ENCODE measurements at places on chromosomes 4 and X.
A peak's percentile ranks its signal among the peaks of the same experiment; 100 is the strongest.

DNA sequence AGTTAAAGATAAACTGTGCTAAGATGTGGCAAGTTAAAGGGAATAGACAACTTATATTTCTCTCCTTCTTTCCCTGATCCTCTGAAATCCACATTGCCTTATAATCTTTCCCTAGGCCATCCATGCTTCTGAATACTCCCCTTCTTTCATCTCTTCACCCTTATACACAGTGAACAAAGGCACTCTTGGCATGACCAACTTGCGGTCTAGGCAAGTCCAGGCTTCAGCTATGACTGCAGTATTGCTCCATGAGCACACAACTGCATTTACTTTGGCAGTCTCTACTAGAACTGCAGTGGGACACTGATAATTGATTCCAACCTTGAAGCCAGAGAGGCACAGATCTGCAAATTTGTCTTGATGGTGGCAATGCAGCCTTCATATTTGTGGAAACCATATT lies 24.2 kb upstream of the UBA6 start:
- no peak for DNase-seq

DNA sequence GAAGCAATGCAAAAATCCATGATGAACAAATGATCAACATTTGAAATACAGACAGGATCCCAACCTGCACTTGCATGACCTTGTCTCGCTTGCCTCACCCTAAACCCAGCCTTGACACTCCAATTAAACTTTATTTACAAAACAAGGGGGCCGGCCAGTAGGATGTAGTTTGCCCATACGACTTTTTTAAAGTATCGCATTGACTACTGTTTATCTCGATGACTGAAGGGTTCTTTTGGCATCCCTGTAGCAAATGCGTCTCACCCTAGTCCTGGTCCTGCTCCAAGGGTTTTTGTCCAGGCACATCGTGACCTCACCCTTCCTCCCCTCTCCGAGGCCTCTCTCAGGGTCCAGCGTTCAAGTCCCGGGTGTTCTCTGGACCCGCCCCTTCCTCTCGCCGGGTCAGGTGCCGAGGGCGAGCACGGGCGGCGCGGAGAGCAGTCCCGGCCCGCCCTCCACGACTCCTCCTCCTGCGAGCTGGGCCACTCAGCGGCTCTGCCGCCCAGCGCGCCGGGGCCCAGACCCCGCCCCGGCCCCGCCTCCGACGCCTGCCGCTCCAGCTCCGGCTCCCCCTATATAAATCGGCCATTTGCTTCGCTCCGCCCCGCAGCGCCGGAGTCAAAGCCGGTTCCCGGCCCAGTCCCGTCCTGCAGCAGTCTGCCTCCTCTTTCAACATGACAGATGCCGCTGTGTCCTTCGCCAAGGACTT lies at the start of gene SLC25A5:
TSS of gene SLC25A5 (plus strand) at position 603 of the 709 bp plus-strand sequence. CDS start at position 675, 72 bp downstream.
- DNase-seq: peak; percentile 46

DNA sequence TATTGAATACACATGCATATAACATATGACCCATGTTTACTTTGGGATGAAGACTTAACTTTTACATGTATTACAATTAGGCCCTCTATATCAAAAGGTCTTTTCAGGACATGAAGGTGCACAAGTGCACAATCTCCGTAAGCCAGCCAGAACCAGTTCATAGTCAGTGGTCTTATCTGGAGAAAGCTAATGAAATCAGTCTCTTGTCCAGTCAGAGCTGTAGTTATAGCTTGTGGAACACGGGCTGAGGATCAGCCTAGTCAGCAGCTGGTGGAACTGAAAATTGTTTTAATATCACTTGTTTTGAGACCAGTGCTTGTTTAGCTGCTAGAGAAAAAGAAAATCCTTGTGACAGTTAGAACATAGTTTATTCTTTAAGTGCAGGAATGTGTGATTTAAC lies 197.9 kb downstream of the IL13RA2 start:
- DNase-seq: no peak

GRCh38 chrX:37825215-37825842 lies 22.0 kb downstream of the DYNLT3 start:
- DNase-seq: no peak

DNA sequence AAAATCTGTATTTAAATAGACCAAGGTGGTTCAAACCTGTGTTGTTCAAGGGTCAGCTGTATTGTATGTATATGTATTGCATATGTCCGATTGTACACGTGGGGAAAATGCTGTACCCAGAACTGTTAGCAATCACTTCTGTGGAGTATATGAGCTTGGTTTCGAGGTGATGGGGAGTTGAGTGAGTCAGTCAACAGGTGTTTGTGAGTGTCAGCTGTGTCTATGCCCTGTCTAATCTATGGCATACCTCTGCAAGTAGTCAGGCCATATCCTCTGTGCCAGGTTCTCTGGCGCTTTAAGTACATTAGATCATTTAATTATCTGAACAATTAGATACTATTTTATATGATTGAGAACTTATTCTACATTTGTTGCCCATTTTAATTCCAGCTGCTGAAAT lies 7.4 kb downstream of the ZRSR2 start:
- DNase-seq: no peak

- no peak for DNase-seq
Measured at GRCh38 chr4:169379688-169380087, 108.9 kb upstream of the SH3RF1 start.

DNA sequence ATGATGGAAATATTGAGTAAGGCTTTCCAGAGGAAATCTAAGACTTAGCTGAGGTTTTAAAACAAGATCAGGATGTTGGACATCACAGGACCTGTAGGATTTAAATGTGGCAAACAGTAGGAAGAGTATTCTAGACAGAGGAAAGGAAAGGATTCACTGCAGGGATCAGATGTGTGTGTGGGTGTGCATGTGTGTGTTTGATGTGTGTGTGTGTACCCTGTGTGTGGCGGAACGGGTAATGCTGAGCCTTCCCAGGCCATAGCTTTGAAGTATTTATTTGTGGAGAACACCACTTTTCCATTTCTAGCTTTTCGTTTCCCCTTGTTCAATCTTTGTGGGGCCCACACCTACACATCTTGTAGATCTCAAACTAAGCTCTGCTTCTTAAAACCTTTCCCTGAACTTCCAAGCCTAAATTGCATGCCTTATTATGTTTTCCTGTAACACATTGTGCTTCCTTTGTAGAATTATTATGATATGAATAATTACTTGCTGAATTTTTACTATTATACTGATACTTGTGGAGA lies 6.9 kb downstream of the GUCY1A1 start:
- DNase-seq: no peak

DNA sequence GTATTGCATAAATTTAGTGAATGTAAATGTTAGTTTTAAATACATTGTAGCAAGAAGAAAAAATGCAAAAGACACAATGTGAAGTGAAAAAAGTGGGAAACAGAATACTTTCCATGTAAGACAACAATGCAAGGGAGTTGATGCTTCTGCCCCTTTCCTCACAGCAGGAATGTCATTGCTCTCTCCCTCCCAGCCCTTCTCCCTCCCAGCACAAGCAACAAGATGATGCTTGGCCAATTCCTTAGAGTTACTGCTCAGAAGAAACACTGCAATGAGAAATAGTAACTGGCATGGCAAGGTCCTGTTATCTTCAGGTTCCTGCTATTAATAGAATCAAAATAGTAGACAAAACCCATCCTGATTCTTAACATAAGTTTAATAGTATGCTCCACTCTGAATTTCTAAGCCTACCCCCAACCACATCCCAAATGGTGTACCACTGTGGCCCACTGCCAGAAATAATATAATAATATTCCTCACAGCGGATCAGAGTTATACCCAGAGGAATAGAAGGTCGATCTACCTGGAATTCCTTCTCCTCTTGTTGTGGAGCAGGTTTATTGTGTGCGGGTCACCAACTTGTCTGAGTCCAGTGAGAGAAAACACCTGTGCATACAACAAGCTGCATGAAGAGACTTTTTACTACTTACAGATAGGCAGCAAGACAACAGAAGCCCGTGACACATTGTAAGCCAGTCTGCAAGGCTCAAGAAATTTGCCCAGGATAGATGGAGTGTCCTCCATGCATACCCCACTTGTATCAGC lies 69.8 kb upstream of the SLC7A11 start:
- peak; percentile 4 for DNase-seq

- DNase-seq: peak; percentile 88
Measured at GRCh38 chr4:122798101-122798500, 28.5 kb upstream of the FGF2 start.

DNA sequence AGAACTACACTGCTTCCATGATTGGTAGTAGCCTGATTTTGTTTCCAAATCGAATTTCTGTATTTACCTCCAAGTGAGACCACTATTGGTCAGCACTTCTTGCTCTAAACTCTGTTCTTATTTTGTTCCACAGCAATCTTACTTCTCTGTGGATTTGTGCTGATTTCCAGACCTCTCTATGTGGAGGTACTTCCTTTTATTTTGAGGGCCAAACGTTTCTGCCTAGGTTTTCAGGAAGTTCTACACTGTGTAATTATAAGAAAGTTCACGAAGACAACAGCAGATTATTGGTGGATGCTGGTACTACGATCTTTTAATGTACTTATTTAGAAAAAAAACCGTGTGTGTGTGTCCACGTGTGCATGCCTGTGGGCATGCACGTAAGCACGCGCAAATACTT lies 46.7 kb downstream of the DTHD1 start:
- no peak for DNase-seq

GRCh38 chrX:110182362-110182761 lies 135.5 kb downstream of the AMMECR1 start:
- no peak for DNase-seq

DNA sequence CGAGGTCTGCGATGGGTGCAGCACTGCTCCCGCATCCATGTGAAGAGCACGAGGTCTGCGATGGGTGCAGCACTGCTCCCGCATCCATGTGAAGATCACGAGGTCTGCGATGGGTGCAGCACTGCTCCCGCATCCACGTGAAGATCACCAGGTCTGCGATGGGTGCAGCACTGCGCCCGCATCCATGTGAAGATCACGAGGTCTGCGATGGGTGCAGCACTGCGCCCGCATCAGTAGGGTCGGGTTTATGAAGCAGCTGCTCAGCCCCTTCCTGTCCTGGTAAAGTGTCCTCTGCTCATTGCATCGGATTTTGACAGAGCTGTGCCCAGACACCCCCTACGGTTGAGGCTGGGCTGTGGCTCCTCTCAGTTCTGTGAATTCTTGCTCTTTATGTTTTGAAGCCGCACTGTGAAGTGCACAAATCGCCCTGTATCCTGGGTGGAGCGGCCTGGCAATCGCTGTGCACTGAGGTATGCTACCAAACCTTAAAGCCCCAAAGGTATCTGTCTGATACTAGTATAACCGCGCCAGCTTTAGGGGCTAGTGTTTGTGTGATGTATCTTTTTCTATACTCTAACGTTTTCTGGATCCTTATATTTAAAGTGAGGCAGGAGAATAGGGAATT lies 98.7 kb downstream of the CPZ start:
- DNase-seq: no peak

DNA sequence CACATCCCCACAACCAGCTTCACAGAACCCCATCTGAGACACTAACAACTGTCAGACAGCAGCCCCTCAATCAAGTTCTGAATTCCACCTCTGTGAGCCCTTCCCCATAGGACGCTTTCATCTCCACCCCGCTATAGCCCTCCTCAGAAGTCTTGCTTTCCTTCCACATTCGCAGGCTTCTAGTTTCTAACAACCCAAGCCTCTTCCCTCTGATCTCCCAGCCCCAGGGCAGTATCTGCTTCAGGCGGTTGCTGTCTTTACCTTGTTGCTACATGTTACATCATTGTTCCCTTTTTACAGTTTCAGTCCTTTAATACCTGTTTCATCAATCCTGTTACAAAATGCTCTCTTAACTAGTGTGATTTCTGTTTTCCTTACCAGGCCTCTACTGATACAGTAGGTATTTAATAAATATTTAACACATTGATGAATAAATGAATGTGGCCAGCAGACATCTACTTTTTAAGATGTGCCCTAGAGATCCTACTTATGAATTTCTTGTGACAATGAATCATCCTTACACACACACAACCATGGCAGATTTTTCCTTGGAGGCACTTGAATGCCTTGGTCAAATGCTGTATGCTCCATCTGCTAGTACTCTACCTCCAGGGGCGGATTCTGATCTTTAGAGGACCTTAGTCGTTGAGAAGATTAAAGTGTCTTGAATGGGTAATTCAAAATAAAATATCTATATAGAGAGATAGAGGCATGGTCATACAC lies 164.7 kb upstream of the SLIT2 start:
- no peak for DNase-seq

- no peak for DNase-seq
Measured at GRCh38 chrX:52359614-52360232, 9.1 kb upstream of the XAGE2 start.

DNA sequence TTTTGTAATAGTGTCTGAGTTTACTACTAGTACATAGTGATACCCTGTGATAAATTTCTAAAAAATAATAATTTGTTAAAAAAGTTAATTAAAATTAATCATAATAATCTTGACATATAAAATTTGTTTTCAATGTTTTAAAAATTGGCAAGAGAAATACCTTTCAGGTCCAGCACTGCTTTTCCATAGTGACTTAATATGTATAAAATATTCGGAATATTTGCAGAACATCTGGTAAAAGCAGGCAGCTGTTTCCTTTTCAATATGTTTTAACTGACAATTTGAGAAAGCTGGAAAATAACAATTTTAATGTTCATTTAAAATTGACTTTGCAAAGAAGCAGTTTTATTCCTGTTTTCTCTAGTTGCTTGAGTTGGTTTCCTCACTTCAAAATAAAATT lies 17.6 kb upstream of the GK2 start:
- DNase-seq: no peak

GRCh38 chr4:156929386-156930105 lies 42.1 kb downstream of the PDGFC start:
- no peak for DNase-seq

DNA sequence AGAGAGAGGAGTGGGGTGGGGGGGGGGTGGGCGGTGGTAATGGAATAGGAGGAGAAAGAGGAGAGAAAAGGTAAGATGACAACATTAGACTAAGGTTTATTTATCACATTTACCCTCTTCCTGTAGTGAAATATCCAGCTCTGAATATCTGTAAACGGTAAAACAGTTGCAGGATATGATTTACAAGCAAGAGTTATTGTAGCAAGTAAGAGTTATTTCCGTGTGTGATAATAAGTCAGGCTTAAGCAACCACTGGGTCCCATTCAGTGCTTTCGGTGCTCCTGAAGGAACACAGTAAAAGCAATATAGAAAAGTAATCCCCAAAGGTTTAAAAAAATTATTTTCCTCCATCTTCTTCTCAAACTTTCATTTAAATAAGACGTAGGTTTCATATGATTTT lies 103.6 kb downstream of the MANBA start:
- DNase-seq: no peak

GRCh38 chr4:48708610-48709009 lies 71.5 kb downstream of the FRYL start:
- no peak for DNase-seq

- no peak for DNase-seq
Measured at GRCh38 chr4:2847302-2847871, 3.7 kb downstream of the ADD1 start.

- no peak for DNase-seq
Measured at GRCh38 chr4:126582737-126583136, 1050.0 kb upstream of the INTU start.

DNA sequence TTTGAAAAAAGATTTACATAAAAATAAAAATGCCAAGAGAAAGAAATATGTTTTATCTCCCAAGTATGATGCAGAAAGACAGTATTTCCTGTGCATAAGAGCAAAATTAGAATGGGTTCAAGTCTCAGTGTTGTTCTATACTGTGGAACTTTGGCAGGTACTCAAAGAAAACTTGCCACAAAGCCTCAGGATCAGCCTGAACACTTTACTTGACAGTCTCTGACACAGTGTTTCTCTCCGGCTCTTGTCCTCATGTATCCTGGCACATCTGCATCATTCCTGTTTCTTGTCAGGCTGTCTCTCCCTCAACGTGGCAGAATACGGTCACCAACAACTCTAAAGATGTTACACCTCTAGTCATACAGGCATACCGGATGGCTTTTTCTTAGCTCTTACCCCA lies 273.7 kb downstream of the ARHGAP24 start:
- DNase-seq: no peak

GRCh38 chrX:3435057-3435456 lies 88.6 kb upstream of the MXRA5 start:
- DNase-seq: no peak

Data from fibroblast of skin of left quadriceps (primary cell).